ENCODE measurements at places on chromosomes 4 and X. TPM values are rescaled to one million over a fixed set of nuclear protein-coding genes. Genes with fewer than 3 reads are reported as not detected.

DNA sequence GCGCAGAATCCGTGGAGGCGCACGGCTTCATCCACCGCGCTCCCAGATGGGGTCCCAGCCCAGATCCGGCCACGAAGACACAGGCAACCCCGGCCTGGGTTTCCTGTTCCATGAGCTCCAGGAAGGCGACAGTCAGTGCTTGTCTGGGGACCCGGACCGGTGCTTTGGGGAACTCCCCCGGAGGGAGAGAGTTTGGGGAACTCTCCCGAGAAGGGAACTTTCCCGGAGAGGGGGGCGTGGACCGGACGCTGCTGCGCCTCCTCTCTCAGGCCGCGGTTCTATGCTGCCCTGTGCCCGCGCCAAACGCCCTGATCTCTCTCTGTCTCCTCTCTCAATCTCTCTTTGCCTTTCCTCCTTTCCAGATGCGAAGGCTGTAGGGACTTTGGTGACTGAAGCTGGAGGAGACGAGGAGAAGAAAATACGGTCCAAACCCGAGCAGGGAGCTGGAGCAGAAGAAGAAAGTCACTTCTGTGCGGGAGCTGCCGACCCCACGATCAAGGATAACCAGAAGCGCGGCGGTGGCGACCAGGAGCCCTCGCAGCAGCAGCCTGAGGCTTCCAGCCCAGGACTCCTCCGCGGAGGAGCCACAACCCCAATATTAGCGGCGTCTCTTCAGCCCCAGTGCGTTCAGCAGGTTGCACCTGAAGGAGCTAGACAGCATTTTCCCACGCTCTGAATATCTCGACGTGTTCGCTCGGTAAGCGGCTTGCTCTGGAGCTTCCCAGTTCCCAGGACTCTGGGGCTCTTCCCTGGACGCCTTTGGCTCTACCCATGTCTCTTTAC lies 47.6 kb upstream of the NKAP start:
- peaks cover 13% of the 10 kb centered on the region for H3K27me3 ChIP-seq
- DNase-seq: no peak
- H3K27ac ChIP-seq: no peak overlapping the region
- H3K4me3 ChIP-seq: peak overlapping the region; percentile 23
- H3K36me3 ChIP-seq: no peaks in the 10 kb centered on the region

GRCh38 chrX:47941423-47941822 lies 62.4 kb downstream of the ZNF182 start:
- no peak overlapping the region for H3K27ac ChIP-seq
- H3K4me1 ChIP-seq: no peaks in the 10 kb centered on the region

DNA sequence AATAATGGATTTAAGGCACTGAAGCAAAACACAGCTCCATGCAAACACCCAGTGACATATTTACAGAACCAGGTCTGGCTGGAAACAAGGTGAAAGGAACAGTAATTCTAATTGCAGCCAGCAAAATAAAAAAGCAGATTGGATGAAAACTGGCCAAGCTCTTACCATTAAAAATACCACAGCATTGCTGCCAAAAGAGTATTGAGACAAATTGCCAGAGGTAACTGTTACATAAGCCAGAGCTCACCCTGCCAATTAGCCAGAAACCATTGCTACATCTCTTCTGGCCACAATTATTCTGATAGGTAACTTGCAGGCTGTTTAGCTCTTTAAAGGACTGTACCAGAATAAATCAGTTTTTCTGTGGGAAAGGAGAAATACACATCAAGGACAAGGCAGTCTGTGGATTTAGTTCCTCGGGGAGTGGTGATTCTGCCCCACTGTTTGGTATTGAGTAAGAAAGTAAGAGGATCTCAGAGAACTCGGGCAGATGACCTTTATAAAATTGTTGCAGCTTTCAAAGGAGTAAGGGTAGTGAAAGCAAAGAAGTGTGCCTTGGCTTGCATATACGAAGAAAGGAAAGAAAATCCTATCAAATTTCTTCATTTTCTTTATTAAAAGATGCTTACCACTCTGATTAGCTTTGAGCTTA lies 369.5 kb downstream of the PPP3CA start:
- no peaks in the 10 kb centered on the region for H3K36me3 ChIP-seq
- no peak for DNase-seq
- H3K27ac ChIP-seq: no peak overlapping the region

DNA sequence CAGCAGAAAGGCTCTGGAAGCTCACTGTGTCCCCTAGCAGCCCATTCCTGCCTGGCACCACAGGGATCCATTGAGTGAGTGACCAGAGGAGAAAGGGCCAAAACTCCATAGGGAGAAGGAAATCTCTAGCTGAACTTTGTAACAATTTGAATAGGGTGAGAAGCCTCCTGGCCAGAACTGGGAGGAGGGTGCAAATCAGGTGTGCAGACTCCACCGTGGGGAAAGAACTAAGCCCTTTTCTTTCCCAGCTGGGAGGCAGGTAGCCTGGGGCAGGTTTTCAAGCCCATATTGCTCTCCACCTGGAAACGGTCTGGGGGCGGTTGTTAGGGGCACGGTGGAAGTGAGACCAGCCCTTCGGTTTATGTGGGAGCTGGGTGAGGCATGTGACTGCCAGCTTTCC lies 227.2 kb downstream of the SNCA start:
- H3K27ac ChIP-seq: no peak overlapping the region
- H3K4me1 ChIP-seq: no peaks in the 10 kb centered on the region
- H3K4me3 ChIP-seq: no peak overlapping the region
- no peaks in the 10 kb centered on the region for H3K36me3 ChIP-seq
- H3K27me3 ChIP-seq: no peaks in the 10 kb centered on the region

The TBX22 gene
- not detected for total RNA-seq

DNA sequence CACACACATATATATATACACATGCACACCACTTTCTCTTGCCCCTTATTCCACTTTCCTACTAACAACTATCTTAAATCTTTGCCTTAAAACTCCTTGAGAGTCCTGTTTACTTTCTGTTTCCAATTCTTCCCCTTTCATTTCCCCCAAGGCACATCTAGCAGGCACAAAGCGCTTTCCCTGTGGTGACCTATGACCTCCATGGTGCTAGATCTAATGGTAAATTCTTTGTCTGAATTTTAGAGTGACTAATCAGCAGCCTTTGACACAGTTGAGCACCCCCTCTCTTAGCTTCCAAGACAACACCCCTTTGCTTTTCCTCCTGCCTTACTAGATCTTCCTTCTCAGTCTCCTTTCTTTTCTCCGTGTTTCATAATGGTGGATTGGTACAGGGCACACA lies 236.4 kb upstream of the TTC29 start:
- no peaks in the 10 kb centered on the region for H3K4me1 ChIP-seq
- H3K36me3 ChIP-seq: no peaks in the 10 kb centered on the region
- no peak for DNase-seq

- peaks cover 5% of the 10 kb centered on the region for H3K27me3 ChIP-seq
- H3K4me1 ChIP-seq: no peaks in the 10 kb centered on the region
- no peak overlapping the region for H3K27ac ChIP-seq
Measured at GRCh38 chr4:54367059-54367458, 138.0 kb downstream of the PDGFRA start.

- no peaks in the 10 kb centered on the region for H3K36me3 ChIP-seq
- no peaks in the 10 kb centered on the region for H3K27me3 ChIP-seq
- DNase-seq: no peak
- no peak overlapping the region for H3K4me3 ChIP-seq
- H3K27ac ChIP-seq: no peak overlapping the region
Measured at GRCh38 chrX:107610667-107611066, 17.6 kb upstream of the PRPS1 start.

GRCh38 chr4:40480291-40480690 lies 145.2 kb downstream of the CHRNA9 start:
- H3K27ac ChIP-seq: no peak overlapping the region
- no peak overlapping the region for H3K4me3 ChIP-seq
- no peaks in the 10 kb centered on the region for H3K4me1 ChIP-seq
- no peaks in the 10 kb centered on the region for H3K27me3 ChIP-seq

DNA sequence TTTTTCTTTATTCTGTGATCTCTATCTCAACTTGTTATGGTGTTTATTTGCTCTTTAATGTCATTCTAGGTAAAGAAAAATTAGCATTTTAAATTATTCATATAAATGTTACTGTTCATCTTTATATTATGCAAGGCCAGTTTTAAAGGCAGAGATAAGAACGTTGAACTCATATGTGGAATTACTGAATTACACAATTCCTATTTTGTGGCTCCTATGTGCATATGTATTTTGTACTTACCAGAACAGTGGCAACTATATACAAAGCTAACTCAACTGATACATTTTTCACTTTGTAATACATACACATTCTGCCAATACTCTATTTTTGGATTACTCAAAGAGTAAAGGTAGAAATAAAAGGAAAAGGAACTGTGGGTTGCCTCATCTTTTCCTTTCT lies 533.2 kb upstream of the NR3C2 start:
- no peaks in the 10 kb centered on the region for H3K4me1 ChIP-seq
- no peak overlapping the region for H3K27ac ChIP-seq
- no peaks in the 10 kb centered on the region for H3K27me3 ChIP-seq
- DNase-seq: no peak
- no peak overlapping the region for H3K4me3 ChIP-seq
- H3K36me3 ChIP-seq: no peaks in the 10 kb centered on the region

GRCh38 chrX:111568354-111568753 lies 56.9 kb downstream of the SERTM2 start:
- no peak for DNase-seq
- H3K27me3 ChIP-seq: no peaks in the 10 kb centered on the region
- H3K4me1 ChIP-seq: no peaks in the 10 kb centered on the region

DNA sequence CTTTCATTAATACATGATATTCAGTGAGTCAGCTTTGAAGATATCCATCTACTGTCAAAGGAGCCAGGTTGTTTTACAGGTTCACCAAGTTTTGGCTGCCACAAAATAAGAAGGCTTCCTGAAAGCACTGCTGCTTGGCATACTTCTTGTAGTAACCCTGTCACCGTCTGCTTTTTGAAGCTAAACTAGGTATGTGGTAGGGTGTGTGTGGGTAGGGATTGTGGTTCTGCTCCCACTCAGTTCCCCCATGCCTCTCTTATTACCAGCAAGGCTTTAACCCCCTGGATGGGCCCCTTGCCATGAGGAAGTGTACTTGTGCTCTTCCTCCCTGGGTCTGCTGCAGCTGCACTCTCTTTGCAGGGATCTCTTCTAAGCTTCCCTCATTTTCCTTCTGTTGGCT lies 191.2 kb downstream of the BANK1 start:
- H3K27ac ChIP-seq: no peak overlapping the region
- no peaks in the 10 kb centered on the region for H3K27me3 ChIP-seq
- no peaks in the 10 kb centered on the region for H3K36me3 ChIP-seq
- DNase-seq: no peak
- no peak overlapping the region for H3K4me3 ChIP-seq
- no peaks in the 10 kb centered on the region for H3K4me1 ChIP-seq

- no peak overlapping the region for H3K4me3 ChIP-seq
- DNase-seq: no peak
- H3K4me1 ChIP-seq: peaks cover 2% of the 10 kb centered on the region
- H3K27ac ChIP-seq: no peak overlapping the region
- no peaks in the 10 kb centered on the region for H3K27me3 ChIP-seq
Measured at GRCh38 chr4:39719804-39720580, 22.1 kb downstream of the UBE2K start.

The FRMPD4 gene
- total RNA-seq: not detected

GRCh38 chrX:23810279-23810678 lies 27.3 kb downstream of the SAT1 start:
- DNase-seq: no peak
- H3K27me3 ChIP-seq: no peaks in the 10 kb centered on the region
- H3K27ac ChIP-seq: no peak overlapping the region

- no peaks in the 10 kb centered on the region for H3K36me3 ChIP-seq
- no peak overlapping the region for H3K4me3 ChIP-seq
- no peak for DNase-seq
- H3K27ac ChIP-seq: no peak overlapping the region
Measured at GRCh38 chr4:171813526-171814250, 484 bp downstream of the GALNTL6 start.

- H3K27ac ChIP-seq: no peak overlapping the region
- no peak for DNase-seq
- H3K4me1 ChIP-seq: no peaks in the 10 kb centered on the region
- no peaks in the 10 kb centered on the region for H3K27me3 ChIP-seq
- no peak overlapping the region for H3K4me3 ChIP-seq
Measured at GRCh38 chr4:110224142-110224541, 25.7 kb upstream of the ELOVL6 start.

The ALB gene
- not detected for total RNA-seq

The PITX2 gene
- total RNA-seq: not detected

The SCML1 gene
- 23.0 TPM for total RNA-seq

The RAB33A gene
- 14.9 TPM for total RNA-seq

- peaks cover 11% of the 10 kb centered on the region for H3K4me1 ChIP-seq
- H3K27ac ChIP-seq: peak overlapping the region; percentile 38
- H3K27me3 ChIP-seq: no peaks in the 10 kb centered on the region
- H3K36me3 ChIP-seq: no peaks in the 10 kb centered on the region
Measured at GRCh38 chrX:124239911-124240310, 92.5 kb upstream of the TEX13D start.
